ENCODE measurements at places on chromosomes 11 and 22.

DNA sequence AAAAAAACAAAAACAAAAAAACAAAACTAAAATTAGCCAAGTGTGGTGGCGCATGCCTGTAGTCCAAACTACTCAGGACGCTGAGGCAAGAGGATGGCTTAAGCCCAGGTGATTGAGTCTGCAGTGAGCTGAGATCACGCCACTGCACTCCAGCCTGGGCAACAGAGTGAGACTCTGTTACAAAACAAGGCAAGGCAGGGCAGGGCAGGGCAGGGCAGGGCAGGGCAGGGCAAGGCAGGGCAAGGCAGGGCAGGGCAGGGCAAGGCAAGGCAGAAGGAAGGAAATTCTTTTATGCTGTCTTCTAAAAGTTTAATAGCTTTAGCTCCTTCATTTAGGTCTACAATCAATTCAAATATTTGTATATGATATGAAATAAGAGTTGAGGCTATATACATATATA, 50.1 kb upstream of the RASSF10 start:
- DNase-seq: no peak

GRCh38 chr22:30572210-30572609, 2.3 kb downstream of the GAL3ST1 start:
- no peak for DNase-seq

DNA sequence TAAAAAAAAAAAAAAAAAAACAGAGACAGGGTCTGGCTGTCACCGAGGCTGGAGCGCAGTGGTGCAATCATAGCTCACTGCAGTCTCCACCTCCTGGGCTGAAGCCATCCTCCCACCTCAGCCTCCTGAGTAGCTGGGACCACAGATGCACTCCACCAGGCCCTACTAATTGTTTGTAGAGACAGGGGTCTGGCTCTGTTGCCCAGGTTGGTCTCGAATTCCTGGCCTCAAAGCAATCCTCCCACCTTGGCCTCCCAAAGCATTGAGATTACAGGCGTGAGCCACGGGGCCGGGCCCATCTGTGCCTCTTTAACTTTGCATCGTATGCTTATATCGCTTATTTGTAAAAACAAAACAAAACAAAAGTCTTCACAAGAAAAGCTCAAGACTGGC, 3.1 kb downstream of the CPT1A start:
- DNase-seq: peak; percentile 34

- DNase-seq: no peak
These were observed 266.9 kb downstream of the KIRREL3 start for GRCh38 chr11:126733685-126734084.

Data from CD4-positive, alpha-beta T cell treated with Interleukin-6 for 4 hours (primary cell).